ENCODE measurements at places on chromosomes 2 and 18.

GRCh38 chr18:45726603-45727002, 2.6 kb downstream of the SLC14A1 start:
- DNase-seq = no peak

- DNase-seq = peak; percentile 27
Measured at GRCh38 chr2:22281033-22281432, 1103.9 kb upstream of the KLHL29 start.

GRCh38 chr2:103159018-103159417, 397.2 kb downstream of the TMEM182 start:
- DNase-seq = no peak

DNA sequence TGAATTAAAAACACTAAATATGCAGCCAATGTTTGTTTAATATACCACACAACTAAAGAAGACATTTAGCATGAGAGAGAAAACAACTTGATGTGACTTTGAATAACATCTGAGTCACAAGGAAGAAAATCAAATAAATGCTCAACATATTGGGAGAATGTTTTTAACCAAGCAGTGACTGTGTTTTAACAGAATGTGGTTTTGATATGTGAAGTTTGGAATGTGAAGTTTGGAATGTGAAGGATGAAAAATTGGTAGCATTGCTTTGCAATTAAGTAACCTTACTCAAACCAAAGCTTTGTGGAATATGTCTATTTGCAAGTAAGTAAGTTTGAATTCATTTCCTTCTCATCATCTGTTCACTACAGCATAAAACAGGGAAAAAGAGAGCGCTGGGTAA, 128.2 kb upstream of the DNAJC10 start:
- DNase-seq = peak; percentile 97
